Iris pigment epithelial cell (primary cell): ENCODE measurements at places on chromosomes 3 and 15.

GRCh38 chr3:147132168-147132567 lies 274.2 kb downstream of the ZIC4 start:
- DNase-seq, result no peak

DNA sequence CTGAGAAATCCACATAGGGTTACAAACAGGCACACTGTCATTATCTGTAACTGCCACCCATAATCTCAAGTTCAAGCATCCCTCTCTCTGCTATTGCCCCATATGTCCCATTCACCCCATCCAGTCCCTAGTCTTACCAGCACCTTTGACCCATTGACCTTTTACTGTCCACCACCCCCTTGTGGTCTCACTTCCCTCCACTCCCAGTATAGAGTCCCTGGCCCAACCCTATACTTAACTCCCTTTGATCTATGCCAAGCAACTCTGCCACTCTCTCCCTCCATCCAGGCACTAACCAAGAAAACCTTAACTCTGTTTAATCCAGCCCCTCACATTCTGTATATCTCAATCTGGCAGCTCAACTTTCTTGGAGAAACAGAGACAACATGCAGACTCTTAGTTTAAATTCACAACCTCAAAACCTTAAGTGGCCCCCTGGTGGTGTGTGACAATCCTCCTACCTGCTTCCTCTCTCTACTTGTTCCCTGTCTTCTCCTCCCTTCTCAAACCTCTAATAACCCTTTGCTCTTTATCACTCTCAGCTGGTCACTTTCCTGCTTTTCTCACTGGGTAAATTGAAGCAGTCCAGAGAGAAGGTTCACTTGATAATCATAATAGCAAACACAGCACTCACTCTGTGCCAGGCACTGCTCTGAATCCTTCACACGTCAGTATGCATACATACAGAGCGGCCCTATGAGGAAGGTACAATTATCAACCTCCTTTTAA lies 162.7 kb downstream of the STT3B start:
- DNase-seq, result no peak

GRCh38 chr3:73765878-73766545 lies 141.3 kb upstream of the PDZRN3 start:
- DNase-seq, result no peak

- no peak for DNase-seq
Observed at GRCh38 chr15:51205050-51205975, 110.6 kb upstream of the TNFAIP8L3 start.
